ENCODE measurements at places on chromosomes 12 and 14.

DNA sequence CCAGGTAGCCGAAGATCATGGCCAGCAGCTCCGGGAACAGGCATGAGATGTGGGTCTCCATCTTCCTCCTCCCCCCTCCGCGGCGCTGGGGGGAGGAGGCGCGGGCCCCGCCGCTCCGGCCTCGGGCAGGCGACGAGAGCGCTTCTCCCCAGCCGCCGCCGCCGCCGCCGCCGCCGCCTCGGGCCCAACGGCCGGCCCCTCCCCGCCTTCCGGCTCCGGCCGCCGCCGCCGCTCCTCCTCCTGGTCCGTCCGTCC is 448 bp downstream of the FBXL14 start:
- no peak for DNase-seq

- DNase-seq, result peak; percentile 88
Observed at GRCh38 chr12:92593734-92594402, 108.9 kb upstream of the PLEKHG7 start.

DNA sequence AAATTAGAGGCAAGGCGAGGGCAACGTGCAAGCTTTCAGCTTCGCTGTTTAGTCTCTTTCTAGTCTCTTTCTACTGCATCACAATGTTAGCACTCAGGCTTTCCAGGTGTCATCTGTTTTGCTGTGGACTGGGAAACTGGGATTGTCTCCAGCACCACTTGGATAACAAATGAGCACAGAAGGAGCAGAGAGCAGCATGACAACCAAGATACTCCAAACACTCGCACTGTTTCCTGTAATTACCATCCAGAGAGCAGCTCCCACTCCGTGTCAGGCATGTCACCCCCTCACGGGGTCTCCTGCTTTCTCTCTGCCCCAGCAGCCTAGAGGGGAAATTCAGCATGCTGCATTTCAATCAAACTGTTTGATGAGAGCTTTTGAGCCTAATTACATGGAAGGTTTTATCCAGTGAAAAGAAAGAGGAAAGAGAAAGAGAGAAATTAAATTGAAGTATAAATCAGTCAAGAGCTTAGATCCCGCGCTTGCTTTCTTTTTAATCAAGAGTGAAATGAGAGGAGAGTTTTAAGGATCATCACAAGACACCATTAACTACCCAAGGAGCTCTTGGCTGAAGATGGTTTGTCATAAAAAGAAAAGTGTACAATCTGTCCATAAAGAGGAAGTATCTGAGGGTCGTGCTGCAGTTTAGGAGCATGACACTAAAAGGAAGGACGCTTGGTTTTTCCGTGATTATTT is 917.7 kb downstream of the DIO2 start:
- DNase-seq, result no peak

DNA sequence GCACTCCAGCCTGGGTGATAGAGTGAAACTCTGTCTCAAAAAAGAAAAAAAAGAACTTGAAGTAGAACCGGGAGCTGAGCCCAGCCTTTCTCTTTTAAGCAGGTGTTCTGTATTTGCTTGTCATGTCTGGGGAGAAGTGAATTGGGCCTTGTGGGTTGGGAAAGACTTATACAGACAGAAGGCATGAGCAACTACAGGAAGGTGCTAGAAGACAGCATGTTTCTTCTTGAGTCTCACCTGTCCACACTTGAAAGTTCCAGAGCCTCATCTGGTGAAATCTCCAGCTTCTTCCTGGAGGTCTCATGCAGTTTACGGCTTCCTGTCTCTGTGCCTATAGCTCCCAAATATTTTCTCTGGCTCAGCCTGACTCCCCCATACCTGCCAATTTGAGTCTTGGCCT is 2.5 kb downstream of the PGAM5 start:
- DNase-seq, result no peak

GRCh38 chr12:119463211-119463926 is 128.8 kb downstream of the CCDC60 start:
- no peak for DNase-seq

GRCh38 chr14:76768671-76769500 is 7.6 kb downstream of the VASH1 start:
- no peak for DNase-seq

- DNase-seq, result no peak
Observed at GRCh38 chr12:86456241-86456640, 200.1 kb upstream of the MGAT4C start.

- DNase-seq, result no peak
Observed at GRCh38 chr12:12995088-12995487, 5.0 kb downstream of the HEBP1 start.

DNA sequence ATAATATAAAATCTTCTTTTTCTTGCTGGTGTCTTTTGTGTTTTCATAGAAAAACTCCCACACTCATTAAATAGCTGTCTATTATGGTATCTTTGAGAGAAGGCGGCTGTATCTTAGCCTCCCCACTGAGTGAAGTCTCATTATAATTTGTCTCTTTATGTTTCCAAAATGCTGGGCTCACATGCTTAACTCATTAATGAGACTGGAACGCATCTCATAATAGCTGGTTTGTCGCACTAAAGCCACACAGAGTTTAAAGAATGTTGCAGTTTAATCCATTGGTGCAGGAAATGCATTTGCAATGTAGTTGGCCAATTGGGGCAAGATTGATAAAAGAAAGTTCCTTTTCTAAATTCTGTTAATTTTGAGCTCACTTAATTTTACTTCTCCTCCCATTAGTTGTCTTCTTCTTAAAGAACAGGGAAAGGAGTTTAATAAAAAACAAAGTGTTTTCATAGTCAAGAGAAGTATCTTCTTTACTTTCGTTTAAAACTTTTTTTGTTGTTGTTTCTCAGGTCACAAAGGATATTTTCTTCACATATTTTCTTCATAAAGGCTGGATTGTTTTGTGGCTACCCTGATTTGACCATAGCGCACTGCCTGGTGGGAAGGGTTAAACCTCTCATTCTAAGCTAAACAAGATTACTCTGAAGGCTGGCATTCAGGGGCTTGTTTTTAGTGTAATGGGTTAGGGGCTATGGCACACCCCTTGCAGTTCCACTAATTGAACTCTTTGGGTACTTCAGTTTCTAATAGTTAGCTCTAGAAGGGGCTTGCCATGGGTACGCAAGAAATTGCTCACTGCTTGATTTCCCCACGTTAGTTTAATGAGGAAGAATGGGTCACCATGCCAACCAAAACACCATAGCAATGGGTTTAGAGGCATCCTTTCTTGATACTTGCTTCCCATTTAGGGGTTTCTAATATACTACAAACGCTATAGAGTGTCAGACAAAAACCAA is 197.0 kb downstream of the TMTC2 start:
- DNase-seq, result no peak

DNA sequence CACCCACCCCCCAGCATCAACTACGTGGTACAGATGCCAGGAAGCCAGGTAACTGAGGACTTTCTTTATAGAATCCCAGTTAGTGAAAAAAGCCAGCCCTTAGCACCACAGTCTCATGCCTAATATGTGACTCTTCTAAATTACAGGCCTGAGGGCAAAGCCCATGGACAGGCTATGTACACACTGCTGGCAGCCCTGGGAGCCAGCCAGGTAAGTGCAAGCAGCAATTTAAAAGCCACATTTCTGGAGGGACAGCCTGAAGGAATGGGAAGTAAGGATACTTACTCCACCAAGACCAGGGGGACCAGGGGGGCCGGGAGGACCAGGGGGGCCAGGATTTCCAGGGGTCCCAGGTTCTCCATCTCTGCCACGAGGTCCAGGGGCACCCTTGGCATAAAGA is 7.0 kb downstream of the COL2A1 start:
- DNase-seq, result no peak

- DNase-seq, result peak; percentile 24
Observed at GRCh38 chr12:125183187-125184067, 118.2 kb downstream of the AACS start.

GRCh38 chr12:93029091-93029490 is 100.0 kb upstream of the EEA1 start:
- DNase-seq, result no peak

DNA sequence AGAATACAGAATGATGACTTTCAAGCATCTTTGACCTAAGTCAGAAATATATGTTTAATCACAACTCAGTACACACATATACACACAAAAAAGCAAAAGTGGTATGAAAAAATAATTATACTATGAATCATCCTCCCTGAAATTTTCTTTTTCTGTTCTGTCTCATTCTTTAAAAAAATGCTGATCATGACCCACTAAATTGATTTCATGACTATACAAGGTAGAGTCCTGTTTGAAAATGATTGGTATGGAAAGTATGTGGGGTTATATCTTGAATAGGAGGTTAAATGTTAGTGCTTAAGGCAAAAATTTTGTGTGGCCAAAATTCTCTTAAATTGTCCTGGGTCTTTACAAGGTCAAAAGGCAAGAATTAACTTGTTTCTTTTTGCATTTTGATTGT is 80.4 kb downstream of the SUDS3 start:
- no peak for DNase-seq

DNA sequence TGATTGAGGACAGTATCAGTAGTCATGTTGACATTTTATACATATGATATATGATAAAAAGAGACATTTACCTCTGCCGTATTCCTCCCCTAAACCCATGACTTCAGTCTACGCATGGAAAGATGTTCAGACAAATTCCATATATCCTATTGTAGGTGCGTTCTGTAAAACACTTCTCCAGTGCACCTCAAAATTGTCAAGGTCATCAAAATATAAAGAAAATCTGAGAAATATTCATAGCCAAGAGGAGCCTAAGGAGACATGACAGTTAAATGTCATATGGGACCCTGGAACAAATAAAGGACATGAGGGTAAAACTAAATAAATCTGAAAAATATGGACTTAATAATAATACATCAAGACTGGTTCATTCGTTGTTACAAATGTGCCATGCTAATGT is 71.5 kb downstream of the CCER1 start:
- no peak for DNase-seq

GRCh38 chr14:99150236-99150635 is 121.8 kb downstream of the BCL11B start:
- DNase-seq, result no peak

DNA sequence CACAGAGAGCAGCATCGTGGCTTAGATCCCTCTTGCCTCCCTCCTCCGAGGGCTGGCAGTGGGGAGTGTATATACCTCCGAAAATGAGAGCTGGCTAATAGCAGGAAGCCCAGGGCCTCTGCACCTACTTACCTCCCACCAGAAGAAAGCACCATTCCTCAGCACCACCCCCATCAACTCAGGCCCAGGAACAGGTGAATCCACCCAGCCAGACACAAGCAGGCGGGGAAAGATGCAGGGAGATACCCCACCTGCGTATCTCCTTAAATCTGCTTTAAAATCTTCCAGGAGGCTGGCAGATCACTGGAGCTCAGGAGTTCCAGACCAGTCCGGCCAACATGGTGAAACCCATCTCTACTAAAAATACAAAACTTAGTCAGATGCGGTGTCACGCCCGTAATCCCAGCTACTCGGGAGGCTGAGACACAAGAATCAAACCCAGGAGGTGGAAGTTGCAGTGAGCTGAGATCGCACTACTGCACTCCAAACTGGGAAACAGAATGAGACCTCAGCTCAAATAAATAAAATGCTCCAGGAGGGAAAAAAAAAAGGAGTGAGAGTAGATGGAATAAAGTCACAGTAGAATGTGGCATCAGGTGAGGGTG is 93.5 kb downstream of the SINHCAF start:
- no peak for DNase-seq

GRCh38 chr14:54475187-54475899 is 13.4 kb downstream of the GMFB start:
- no peak for DNase-seq

DNA sequence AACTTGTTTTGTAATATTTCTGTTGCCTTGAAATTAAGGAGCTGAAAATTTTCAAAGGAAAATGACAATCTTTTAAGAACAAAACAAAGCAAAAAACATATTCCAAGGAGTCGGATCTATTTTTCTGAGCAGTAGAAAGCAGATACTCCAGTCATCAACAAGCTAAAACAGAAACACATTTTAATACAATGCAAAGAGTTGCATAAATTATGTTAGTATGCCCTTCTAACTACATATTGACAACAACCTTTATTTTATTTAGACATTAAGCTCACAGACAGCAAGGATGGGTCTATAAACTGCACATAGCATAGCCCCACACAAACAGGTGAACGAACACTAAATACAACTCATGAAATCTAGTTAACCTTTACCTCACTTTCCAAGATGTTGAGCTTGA is 106.0 kb downstream of the PPP1R12A start:
- DNase-seq, result no peak

DNA sequence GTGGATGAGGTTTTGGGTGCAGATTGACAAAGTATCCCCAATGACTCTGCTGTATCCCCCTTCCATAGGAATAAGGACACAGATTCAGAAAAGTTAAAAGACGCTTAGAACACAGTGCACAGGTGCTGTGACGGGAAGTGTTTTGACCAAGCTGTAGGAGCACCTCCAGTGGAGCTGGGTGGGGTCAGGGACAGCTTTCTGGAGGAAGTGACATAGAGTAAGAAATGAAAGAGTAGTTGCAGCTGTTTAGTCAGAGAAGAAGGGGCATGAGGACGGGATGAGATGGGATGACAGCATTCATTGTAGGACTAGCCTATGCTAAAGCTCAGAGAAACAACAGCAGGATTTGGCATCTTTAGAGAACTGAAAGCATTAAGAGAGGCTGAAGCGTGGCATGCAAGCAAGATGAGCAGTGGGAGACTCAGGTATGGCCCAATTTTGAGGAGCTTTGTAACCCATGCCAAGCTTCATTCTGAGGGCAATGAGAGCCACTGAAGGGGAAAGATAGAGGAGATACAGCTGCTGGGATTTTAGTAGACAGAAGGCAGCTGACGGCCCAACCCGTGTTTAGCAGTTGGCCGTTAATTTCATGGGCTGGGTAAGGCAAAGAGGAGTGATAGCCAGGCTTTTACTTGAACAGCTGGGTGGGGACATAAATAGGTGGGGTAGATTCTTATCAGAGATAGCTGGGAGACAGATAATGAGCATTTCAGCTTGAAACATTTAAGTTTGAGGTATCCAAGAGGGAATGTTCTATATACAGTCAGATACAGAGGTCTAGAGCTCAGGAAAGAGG is 131.8 kb upstream of the KRAS start:
- no peak for DNase-seq

Data from GM12864 (cell line).